GM19239 (cell line): ENCODE measurements at places on chromosomes 2 and 18.

DNA sequence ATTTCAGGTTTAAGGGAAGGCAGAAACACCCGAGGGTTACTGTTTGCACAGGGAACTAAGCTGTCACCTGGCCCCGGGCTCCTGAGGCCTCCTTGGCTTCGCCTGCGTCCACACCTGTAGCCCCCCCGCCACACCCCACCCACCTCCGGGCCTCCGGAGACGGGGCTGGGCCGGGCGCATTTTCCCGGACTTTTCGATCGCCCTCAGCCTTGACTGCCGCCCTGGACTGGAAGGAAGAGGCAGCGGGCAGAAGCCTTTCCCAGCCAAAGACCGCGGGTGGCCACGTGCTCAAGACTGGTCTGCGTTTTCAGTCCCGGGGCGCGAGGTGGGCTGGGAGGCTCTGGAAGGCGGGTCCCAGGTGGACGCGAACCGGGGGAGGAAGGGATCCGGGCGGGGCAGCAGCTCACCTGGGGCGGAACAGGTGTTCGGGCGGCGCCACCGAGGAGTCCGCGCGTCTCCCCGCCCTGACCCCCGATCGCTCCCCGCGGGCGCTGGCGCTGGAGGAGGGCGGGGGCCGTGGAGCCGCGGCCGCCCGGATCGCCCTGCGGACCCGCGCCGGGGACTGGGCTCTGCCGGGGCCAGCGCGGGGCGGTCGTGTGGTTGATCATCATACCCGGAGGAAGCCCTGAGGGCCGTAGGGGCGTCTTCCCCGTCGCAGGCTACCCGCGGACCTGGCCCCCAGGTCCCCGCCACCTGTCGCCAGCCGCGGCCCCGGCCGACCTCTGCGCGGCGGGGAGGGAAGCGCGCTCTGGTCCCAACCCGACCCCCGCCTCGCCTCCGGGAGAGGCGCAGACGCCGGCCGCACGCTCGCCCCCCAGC is 3.2 kb downstream of the ID2 start:
- DNase-seq: no peak

DNA sequence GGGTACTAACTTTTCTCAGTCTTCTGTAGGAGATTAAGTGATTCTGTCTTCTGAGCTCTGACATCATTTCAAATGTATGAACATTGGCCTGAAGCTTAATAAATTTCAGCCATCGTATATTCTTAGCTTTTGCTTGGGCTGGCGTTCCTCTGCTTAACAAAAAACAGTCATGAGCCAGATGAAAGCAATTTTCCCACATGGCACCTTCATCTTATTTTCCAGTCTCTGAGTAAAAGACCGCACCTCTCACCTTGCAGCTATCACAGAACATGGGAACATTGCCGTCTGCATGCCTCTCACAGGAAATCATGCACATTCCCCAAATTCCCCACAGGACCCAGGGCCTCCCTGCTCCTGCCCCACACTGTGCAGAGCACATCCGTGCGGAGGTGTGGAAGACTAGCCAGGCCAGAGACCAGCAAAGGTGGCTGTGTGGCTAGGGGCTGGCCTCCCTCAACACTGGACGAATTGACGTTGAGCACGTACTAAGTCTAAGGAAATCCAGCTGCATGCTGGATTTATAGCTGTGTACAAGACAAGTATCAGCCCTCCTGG is 531.8 kb upstream of the ID2 start:
- DNase-seq: no peak

DNA sequence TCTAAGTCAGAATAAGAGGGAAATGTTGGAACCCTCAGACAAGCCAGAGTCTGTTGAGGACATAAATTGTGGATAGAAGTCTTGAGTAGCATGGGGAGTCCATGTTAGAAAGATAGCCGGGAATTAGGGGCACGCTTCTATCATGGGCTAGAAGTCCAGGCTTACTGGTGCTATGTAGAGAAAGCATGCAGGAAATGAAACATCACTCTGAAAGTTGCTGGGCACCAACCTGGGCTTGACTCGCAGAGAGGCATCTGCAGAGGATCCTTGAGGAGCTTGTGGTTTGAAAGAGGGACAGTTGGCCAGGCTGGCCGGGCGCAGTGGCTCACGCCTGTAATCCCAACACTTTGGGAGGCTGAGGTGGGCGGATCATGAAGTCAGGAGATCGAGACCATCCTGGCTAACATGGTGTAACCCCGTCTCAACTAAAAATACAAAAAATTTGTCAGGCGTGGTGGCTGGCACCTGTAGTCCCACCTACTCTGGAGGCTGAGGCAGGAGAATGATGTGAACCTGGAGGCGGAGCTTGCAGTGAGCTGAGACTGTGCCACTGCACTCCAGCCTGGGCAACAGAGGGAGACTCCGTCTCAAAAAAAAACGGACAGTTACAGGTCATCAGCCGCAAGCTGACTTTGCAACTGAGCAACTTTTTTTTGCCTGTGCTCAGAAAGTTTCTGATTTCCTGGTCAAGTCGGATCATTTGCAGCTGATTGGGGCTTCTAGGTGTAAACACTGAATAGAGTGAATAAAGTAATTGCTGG is 24.9 kb downstream of the CERS6 start:
- DNase-seq: no peak

- DNase-seq: no peak
These were observed 4.4 kb downstream of the SIGLEC15 start for GRCh38 chr18:45829855-45830254.

DNA sequence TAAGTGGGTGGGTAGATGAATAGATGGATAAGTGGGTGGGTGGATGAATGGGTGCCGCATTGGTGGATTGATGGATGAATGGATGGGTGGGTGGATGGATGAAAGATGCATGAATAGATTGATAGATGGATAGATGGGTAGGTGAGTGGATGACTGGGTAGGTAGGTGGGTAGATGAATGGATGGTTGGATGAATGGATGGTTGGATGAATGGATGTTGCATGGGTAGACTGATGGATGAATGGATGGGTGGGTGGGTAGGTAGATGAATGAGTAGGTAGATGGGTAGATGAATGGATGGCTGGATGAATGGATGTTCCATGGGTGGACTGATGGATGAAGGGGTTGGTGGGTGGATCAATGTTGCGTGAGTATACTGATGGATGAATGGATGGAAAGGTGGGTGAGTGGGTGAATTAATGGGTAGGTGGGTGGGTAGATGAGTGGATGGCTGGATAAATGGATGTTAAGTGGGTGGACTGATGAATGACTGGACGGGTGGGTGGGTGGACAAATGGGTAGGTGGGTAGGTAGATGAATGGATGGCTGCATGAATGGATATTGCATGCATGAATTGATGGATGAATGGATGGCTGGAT is 30.5 kb downstream of the ANKMY1 start:
- no peak for DNase-seq

- DNase-seq: no peak
These were observed 13.8 kb downstream of the MRPL35 start for GRCh38 chr2:86213056-86213455.

GRCh38 chr2:107094450-107094986 is 208.6 kb upstream of the ST6GAL2 start:
- no peak for DNase-seq
